Endothelial cell (in vitro differentiated cells): ENCODE measurements at places on chromosomes 6 and 20.

DNA sequence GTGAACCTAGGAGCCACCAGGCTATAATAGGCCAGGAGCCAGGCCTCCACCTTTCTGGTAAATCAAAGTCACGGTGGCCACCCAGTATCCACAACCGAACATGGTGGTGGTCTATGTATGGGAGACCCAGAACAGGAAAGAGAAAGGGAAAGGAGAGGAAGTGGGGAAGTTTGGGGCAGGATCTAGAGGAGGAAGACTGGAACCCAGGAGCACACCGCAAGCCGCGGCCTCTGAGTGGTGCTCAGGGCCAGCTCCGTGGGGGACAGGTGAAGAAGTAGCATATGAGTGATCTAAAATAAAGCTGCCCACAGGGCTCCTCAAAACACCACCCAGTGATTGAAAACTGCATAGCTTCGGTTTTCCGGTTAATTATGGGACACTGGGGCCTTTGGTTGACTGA is 214.8 kb downstream of the ZDHHC14 start:
- DNase-seq: no peak

- peak; percentile 24 for DNase-seq
Measured at GRCh38 chr6:36599791-36600209, 5.6 kb downstream of the SRSF3 start.

DNA sequence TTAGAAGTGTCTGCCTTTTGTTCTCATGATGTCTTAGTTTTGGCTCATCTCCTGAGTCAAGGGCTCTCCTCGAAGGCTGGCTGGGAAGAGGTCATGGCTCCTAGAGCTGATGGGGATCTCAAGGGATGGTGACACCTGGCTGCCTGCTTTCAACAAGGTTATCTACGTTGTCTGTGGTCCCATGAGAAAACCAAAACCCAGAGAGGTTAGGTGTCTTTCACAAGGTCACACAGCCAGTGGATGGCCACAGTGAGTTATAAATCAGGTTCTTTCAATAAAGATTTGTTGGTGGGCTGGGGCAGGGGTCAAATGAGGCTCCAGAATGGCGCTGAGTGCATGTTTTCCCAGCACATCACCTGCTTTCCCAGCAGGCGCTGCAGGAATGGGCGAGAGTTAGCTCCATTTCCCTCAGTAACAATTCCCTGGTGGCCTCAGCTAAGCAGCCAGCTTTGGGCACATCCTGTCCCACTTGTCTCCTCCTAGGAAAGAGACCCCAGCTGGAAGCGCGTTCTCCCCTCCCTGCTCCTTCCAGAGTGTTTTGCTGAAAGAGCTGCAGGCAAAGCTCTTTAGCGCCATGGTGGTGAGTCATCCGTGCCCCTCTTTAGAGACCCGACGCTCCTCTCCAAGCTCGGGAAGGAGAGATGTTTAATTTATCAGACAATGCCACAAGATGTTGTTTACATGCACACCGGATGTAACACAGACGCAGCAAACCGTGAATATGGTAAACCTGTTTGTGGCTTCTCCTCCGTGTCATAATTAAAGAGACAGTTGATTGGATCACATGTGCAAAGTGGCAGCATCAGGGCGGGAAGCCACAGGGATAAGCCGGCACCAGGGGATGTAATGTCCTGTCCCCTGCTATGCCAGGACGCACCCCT is 109.7 kb downstream of the LRFN2 start:
- no peak for DNase-seq

GRCh38 chr20:43666376-43667328 is at the start of gene MYBL2:
TSS of gene MYBL2 (plus strand) at chr20:43667114. CDS start at chr20:43667284, 170 bp downstream.
- DNase-seq: peak; percentile 73

GRCh38 chr6:142885182-142885867 is 59.7 kb downstream of the HIVEP2 start:
- peak; percentile 24 for DNase-seq

GRCh38 chr6:73177221-73177944 is 47.9 kb downstream of the KHDC1L start:
- DNase-seq: no peak

GRCh38 chr20:62887152-62887859 is 25.7 kb upstream of the TCFL5 start:
- DNase-seq: no peak

GRCh38 chr6:149190224-149190831 is 127.2 kb upstream of the TAB2 start:
- DNase-seq: peak; percentile 31

- no peak for DNase-seq
Measured at GRCh38 chr6:118468682-118469465, 79.2 kb upstream of the PLN start.

GRCh38 chr6:55811074-55811473 is 64.3 kb downstream of the BMP5 start:
- no peak for DNase-seq

DNA sequence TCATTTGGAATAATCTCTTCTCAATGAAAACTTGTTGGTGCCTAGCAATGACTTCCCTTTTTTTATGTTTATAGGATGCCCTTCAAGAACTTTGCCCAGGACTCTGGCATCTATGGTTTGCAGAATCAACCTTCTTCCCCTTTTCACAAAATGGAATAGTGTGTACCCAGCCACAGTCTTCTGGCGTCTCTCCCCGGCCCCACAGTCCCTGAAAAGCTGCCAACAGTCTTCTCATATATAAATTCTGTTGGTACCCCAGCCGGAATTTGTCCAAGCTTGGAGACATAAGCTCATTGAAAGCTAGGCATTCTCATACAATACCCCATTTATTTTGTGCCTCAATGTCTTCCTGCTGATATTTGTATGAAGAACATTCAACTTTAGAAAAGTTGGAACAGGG is 26.4 kb upstream of the MCM3 start:
- no peak for DNase-seq

DNA sequence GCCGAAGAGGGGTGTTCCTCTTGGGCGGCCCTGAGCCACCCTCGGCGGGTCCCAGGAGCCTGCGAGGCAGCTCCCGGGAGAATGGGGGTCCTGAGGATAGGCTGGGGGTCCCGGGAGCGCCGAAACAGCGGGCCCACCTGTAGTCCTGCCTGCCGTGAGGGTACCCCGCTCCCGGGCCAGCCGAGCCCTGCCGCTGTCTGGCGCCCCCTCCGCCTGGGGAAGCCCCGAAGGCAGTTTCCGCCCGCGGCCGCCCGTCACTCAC is 280 bp downstream of the SPATA2 start:
- no peak for DNase-seq

DNA sequence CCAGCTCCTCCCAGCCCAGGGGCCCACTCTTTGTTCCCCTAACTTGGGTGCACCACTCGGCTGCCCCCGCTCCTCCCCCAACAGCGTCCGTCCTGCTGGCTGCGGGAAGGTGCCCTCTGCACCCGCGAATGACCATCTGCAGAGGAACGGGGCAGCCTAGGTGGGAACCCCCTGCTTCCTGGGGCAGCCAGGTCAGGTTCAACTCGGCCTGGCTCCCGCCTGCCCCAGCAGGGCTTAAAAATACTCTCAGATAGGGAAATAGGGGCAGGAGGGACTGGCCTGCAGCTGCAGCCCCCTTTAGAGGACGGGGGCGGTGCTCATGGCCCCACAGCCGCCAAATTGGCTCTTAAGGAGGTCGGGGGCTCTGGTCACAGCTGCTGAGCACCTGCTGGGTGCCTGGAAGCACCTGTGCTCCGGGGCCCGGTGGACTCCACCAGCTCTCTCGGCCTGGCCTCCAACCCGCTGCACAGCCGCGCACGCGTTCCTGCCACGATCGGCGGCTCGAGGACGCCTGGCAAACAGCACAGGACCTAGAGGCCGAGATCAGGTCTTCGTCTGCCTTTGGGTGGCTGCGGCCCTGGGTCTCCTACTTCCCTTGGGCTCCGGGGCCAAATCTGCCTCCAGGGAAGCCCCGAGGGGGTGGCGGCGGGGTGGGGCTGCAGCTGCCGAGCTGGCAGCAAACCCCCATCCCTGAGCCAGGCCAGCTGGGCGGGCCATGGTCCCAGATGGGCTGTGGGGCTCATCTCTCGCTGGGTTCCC is 700 bp upstream of the LAMA5 start:
- DNase-seq: no peak

- peak; percentile 56 for DNase-seq
Measured at GRCh38 chr6:116111552-116112528, 11.2 kb downstream of the NT5DC1 start.

DNA sequence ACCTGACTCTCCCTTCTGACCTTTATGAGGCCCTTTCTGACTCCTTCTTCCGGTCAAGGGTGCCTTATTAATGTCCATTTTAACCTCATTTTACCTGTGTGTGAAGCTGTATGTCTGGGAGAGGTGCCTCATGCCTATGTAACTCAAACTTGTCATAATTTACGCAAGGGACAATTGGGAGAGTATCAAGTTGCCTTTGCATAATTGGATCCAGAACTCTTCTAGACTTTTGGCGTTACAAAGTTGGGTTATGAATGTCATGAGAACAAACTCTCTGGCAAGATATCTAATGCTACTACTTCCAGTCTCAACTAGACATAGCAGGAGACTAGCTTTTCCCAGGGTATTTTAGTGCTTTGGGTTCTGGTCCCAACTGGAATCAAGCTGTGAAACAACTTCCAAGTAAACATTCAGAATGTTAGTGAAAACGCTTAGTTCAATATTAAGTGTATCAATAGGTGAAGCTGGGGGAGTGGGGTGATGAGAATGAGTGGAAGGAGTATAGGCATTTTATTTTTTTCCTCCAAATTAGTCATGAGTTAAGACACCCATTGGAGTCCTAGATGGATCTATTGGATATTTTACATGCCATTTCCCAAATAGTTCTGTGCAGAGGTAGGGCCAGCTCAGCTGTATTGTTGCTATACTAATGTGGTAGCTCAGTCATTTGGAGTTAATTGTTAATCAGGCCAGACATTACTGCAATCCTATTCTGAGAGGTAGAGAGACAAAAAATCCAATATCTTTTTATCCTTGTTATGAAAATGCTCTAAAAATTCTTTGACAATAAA is 159.9 kb downstream of the TFAP2B start:
- DNase-seq: no peak

DNA sequence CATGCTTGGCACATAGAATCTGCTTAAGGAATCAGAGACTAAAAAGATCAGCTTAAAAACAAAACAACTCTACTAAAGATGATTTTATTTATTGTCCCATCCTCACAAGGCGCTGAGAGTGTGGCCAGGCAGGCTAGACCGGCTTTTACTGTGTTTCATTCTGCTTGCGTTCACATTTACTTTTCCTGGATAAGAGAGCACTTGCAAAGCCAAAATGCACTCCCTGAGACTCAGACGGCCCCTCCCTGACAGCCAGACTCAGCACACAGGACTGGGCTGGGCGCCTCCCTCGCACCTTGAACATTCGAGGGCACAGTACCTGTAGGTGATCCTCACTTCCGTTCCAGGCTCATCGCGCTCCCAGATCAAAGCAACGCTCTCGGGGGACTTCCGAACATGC is 10.2 kb downstream of the ACSS1 start:
- no peak for DNase-seq

- DNase-seq: no peak
Measured at GRCh38 chr6:93684339-93684738, 265.0 kb upstream of the EPHA7 start.

- DNase-seq: no peak
Measured at GRCh38 chr6:143399176-143399575, 51.3 kb downstream of the ADAT2 start.

GRCh38 chr6:89357390-89357789 is 4.9 kb upstream of the UBE2J1 start:
- no peak for DNase-seq

DNA sequence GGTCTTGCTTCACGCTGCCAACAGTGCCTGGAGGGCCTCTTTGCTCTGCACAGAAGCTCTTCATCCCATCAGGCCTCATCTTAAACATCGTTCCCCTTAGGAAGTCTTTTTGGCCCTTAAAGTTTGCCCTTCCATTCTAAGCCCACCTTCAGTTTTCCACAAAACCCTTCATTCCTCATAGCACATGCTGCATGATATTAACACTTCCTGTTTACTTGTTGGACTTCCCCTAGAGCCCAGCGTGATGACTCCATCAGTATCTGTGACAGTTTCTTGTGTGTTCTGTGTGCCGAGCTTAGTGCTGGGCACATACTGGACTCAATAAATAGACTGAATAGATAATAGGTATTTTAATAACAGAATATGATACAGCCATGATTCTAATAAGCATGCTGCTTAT is 2.2 kb downstream of the NT5DC1 start:
- DNase-seq: no peak

GRCh38 chr20:10109641-10110040 is 74.9 kb downstream of the ANKEF1 start:
- DNase-seq: no peak

DNA sequence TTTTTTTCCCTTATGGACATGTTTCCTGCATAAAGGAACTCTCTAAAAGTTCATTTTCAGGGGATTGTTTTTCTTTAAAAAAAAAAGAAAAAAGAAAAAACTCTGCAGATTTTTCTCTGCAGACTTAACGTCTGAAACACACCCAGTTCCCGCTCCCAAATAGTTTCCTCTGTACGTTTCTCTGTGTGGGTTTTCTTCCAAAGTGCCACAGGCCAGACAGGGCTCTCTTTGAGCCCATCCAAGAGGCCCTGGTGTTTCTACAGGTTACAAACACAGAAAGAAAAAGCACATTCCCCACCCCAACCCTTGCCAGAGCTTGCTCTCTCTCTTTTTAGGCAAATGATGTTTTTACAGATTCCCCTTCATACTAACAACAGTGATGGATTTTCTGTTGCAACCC is 258.6 kb downstream of the FNDC1 start:
- DNase-seq: no peak

GRCh38 chr6:156904176-156904967 is 127.2 kb downstream of the ARID1B start:
- DNase-seq: no peak

DNA sequence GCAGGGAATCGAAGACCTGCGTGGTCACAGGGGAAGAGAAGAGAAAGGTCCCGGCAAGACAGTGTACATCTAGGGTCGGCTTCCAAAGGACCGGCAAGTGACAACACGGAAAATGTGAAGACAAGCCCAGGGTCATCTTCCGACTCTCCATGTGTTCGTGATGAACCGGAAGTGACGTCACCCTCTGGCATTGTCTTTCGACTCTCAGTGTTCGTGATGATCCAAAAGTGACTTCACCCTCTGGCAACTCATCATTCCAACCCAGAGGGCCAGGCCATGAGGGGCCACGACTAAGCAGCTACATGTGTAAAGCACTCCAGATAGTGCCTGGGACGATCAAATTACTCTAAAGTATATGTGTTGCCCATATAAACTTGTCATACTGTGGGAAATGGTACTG is 290.8 kb downstream of the THBS2 start:
- DNase-seq: no peak

DNA sequence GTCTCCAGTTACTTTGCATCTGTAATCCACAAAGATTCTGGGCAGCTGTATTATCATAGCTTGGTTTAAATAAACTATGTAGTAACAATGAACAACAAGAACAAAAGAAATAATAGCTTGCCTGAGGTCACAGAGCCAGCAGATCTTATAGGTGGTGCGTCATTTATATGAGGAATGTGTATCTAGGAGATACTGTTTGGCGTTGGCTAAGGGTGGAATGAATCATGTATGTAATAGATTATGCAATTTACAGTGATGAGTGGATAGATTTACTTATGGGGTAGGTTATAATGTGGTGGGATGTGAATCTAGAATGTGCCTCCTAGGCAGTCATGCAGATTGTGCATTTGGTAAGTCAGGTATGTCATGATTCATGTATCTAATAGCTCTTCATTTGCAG is 42.8 kb downstream of the HNF4A start:
- no peak for DNase-seq

- no peak for DNase-seq
Measured at GRCh38 chr6:119207971-119208725, 129.7 kb upstream of the FAM184A start.

- DNase-seq: no peak
Measured at GRCh38 chr20:57407541-57407956, 16.4 kb downstream of the RBM38 start.

- no peak for DNase-seq
Measured at GRCh38 chr6:164066335-164066734, 651.8 kb downstream of the QKI start.

- no peak for DNase-seq
Measured at GRCh38 chr20:56940466-56940865, 311.4 kb downstream of the TFAP2C start.
